T-helper 1 cell treated with Interleukin-12 subunit alpha and Interleukin-12 subunit beta and Interleukin-4 antibody, amounts not matched to agents 30 ng/mL and 1 ng/mL, for 36 hours (primary cell): ENCODE measurements at places on chromosomes 5 and 9. TPM values are rescaled to one million over a fixed set of nuclear protein-coding genes. Genes with fewer than 3 reads are reported as not detected.

EFNA5 gene
- total RNA-seq = not detected in 2 replicates

TMEM141 gene
- total RNA-seq = 39.2 and 41.2 TPM in 2 replicates

FSTL4 gene
- total RNA-seq = not detected in 2 replicates

HBEGF gene
- 39.1 and 42.2 TPM in 2 replicates for total RNA-seq

ANKRD31 gene
- 0.12 and 0.29 TPM in 2 replicates for total RNA-seq

RGS3 gene
- total RNA-seq = 31.2 and 35.9 TPM in 2 replicates

DNAI1 gene
- not detected in 2 replicates for total RNA-seq

PAEP gene
- total RNA-seq = not detected in 2 replicates

FLT4 gene
- 0.32 and 0.56 TPM in 2 replicates for total RNA-seq

EXD3 gene
- 8.7 and 8.9 TPM in 2 replicates for total RNA-seq

SPINK4 gene
- total RNA-seq = not detected in 2 replicates

CCNB1 gene
- 113 and 119 TPM in 2 replicates for total RNA-seq

KCNMB1 gene
- total RNA-seq = not detected in 2 replicates

MRRF gene
- total RNA-seq = 32.7 and 32.9 TPM in 2 replicates

CDC20B gene
- total RNA-seq = 0.12 and 0.17 TPM in 2 replicates

F2RL2 gene
- not detected in 2 replicates for total RNA-seq

TSSK1B gene
- total RNA-seq = not detected in 2 replicates

COQ4 gene
- 42.1 and 42.4 TPM in 2 replicates for total RNA-seq

NR5A1 gene
- not detected in 2 replicates for total RNA-seq
